ENCODE measurements at places on chromosomes 7 and 10.

DNA sequence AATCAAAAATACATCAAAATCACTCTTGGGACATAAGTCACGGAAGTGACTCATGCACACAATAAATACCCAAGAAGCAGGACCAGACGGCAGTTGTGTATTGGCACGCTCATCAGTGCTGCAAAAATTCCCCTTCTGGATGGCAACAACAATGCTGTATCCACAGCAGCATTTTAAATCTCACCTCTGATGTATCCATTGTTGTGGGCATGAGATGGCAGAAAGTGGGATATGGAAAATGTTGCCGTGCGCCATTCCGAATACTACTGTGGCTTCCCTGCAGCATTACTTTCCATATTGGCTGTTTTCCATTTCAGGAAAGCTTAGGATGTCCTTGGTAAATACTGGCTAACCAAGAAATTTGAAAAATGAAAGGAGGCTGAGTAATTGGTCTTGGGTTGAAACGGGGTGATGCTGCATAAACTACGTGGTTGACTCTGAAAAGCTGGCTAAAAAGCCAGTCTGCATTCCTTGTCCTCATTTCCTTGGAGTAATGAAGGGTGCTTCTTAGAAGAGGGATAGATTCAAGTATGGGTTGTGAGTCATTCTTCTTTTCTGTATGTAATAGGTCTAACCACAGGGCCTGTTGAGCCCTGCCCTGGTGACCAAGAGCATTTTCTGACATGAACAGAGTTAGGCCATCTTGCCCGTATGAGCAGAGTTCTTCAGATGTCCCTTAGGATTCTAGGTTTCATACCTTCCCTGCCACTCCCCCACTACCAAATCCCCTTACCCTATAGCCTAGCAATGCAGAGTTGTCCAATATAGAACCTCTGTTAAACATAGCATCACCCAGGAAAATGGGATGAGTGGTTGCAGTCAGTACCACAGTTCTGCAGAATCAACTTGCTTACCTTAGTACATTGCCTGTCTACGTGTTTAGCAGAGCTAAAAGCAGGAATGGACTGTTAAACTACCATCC lies 36.3 kb upstream of the TOMM7 start:
- no peak for DNase-seq

DNA sequence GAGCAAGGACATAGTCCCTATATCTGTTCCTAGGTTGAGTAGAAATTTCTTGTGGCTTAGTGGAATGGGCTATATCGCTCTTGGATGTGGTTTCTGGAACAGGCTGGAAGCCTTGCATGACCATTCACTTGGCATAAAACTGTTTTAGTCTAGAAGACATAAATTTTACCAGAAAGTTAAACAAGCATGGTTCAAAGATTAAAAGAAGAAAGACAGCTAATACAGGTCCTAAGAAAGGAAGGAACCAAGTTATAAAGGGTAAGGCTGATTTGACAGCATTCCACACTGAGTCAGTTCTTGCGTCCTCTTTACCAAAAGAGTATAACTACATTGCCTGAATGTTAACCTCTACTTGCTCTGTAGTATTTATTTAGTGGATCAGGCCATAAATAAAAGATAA lies 724.2 kb downstream of the SORCS1 start:
- DNase-seq, result no peak

DNA sequence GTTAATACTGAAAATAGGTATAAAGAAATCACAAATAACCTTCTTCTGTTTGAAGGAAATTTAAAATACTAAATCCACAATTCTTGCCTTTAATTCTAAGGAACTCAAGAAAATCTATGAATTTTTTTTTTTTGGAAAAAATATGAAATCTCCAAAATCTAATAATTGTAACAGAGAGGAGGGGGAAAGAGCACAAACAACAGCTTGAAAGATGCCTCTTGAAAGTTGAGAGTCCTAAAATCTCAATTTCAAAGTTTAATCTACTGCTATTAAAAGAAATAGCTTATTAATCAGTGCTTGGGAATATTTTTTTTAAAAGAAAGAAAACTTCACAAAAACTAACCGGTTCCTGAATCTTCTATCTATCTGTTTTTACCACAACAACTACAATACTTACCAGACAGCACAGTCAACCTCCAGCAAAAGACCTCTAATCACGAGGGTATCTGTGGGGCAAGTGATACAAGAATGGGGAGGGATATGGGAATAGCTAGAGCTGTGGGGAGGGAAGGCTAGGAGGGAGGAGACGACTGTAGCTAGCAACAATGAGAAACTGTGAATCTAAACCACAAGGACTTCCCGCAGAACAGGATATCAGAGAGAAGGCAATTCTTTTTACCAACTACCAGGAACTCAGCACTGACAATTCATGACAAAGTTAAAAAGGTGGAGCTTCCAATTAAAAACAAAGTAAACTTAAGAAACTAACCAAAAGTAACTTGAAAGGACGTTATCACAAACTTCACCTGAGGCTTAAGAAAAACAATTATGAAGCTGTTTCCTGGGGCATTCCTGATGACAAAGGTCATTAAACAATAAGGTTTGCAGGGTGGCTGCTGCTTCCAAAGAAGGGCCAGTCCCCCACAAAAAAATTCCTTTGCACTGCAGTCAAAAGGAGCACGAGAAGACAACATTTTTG lies at the start of gene USP54:
TSS of gene USP54 (minus strand) at position 462 of the 919 bp plus-strand sequence. CDS start 15,684 bp downstream, outside the sequence.
- DNase-seq, result no peak

DNA sequence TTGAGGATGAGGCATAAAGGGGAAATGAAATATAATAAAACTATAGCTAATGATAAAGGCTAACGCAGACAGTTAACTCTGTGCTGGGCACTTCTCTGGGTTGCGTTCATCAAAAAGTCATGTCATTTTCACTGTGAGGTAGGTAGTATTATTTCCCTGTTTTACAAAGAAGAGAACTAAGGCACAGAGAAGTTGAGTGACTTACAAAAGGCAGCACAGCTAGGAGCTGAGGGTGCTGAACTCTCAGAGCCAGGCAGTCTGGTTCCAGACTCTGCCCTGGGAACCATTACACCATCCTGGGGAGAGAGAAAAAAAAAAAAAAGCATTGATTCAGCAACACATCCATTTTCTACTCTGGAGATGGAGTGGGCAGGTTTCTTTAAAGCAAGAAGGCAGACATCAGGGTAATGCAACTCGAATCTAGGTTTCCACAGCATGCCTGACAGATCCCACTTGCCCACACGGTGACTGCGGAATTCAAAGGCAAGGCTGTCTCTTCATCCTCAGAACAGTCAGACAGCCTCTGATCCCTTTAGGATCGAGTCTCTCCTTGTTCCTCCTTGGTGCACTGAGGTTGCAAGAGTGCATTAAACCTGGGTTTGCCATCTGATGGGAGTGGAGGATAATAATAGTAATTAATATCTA lies 40.6 kb upstream of the ECHDC3 start:
- DNase-seq, result no peak

- no peak for DNase-seq
These were observed 728.6 kb upstream of the C7orf33 start for GRCh38 chr7:147861945-147862344.
